Epithelial cell of proximal tubule (primary cell): ENCODE measurements at places on chromosomes 7 and 10.

DNA sequence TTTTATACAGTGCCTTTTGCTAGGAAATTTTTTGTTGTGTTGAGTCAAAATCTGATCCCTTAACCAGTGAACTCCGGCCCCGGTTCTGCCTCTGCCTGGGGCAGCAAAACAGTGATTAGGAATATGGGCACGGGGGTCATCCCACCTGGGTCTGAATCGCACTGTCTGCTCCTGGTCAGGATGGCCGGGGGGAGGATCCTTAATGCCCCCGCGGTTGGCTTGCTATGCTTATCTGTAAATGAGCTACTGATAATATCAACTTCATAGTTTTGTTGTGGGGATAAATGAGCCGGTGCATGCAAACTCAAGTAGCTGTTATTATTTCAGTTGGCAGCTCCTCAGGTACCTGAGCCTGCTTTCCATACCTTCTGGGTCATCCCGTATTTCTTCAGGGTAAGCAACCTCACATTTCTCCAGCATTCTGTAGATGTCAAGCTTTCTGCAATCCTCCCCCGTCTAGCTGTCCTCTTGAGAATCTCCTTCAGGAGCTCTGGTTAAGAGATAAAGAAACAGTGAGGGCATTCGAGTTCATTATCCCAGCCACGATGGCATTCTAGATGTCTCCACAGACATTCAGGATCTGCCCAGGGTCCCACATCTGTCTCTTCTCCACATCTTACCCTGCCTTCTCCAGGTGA is 592.2 kb downstream of the SDK1 start:
- DNase-seq = no peak

- no peak for DNase-seq
These were observed 137.7 kb upstream of the PFKP start for GRCh38 chr10:2929480-2930258.

DNA sequence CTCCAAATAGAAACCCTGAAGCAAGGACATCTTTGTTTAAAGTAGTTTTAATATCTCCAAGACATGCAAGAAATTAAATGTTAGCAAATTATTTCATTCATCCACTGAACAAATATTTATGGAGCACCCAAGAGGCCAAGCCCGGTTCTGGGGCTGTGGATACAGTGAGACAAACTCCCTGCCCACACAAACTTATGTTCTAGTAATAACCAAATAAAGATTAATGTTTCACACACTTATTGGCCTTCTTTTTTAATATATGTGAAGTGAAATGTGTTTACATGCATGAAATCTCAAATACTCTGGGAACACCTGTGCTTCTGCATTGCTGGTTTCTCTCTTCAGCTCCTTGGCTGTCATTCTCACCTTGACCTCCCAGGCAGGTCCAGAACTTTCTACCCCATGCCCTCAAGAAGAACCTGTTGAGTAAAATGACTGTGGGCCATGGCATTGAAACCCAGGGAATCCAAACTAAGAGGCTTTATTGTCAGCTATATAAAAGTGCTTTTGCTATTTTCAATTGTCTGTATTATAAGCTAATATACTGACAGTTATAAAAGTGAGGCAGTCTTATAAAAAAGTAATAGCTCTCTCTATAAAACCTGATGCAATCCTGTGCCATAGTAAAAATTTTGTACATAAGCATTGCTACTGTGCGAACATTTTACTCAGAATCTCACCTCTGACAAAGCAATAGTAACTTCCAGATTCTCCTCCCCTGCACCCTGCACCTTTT is 43.7 kb downstream of the SVIL start:
- DNase-seq = no peak

DNA sequence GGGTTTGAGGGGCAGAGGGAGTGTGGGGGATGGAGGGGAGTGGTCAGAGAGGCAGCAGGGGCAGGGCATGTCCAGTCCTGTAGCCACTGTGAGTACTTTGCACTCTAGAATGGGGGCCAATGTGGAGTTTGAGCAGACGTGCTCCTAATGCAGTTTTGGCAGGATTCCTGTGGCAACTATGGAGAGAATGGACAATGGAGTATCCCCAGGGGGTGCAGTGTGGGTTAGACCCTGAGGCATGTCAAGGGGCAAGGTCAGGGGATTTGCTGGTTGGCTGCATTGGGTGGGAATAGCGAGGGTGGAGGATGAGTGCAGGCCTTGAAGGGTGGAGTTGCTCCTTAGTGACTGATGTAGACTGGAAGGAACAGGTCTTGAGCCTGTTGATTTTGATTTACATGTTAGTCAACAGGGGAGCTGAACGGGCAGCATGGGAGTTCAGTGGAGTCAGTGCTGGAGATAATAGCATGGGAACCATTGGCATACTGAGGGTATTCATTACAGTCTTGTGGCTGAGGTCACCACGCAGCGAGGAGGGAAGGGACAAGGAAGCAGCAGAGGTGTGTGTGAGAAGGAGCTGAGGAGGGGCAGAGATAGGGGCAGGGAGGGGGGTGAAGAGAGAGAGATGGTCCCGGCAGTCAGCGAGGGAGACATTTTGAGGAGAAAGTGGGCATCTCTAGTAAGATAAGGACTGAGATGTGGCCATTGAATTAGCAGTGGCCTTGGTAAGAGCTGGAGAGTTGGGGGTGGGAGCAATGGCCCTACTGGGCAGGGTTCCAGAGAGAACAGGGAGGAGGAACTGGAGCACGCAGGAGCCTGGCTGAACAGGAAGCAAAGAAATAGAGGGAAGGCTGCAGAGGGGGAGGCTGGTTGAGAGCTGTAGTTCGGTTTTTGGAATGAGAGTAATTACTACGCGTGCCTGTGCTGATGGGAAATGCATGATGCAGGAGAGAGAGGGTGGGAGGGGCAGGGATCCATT is 112.7 kb downstream of the CCNY start:
- DNase-seq = no peak

DNA sequence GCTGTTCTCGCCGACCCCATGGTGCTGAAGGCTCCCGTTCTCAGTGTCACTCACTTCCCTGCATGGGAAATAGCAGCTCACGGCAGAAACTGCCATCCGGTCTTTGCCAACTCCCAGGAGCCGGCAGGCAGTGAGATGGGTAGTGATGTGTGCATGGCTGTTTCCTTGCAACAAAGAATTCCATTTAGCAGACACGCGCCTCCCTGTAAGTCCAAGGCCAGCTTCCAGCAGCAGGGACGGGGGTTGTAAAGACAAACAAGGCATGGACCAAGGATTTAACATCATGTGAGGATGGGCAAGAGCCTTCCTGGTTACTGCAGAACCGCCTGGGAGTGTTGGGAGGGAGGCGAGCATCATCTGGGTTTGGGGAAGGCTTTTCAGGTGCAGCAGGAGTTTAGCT is 273.1 kb downstream of the GLRX3 start:
- no peak for DNase-seq

DNA sequence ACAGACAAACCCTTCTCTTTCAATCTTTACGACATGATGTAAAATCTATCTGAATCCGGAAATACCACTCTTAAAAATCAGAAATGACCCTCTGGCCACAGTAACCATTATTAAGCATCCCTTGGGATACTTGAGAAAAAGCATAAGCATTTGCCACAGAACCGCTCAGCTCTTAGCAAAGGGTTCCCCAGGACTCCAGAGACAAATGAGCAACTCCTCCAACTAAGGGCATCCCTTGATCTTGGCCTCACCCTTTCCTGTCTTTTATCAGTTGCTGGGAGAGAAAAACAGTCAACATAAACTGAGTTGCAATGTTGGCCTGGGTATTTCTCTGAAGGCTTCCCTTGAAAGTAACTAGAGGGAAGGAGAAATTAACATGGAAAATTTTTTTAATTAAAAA is 3.5 kb downstream of the PDLIM1 start:
- no peak for DNase-seq

DNA sequence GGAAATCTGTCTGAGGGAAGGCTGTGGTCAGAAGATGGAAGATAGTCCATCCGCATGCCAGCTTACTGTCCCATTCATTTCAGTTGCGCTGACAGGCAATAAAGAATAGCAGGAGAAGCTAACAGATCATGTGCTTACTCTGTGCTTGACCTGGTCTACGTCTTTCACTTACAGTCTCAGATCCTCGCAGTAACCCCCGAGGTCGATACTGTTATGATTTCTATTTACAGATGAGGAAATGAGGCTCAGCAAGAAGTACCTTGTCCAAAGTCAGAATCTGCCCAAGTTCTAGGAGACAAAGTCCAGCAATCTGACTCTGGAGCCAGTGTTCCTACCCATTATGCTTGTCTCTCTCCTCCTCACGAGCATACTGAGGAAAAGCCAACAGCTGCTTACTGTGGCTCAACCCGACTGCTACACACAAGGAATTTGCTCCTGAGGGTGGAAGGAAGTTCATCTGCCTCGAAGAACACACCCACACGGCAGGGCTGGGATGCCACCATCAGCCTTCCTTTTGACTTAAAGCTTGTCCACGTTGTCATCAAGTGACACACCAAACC is 74.2 kb downstream of the MINPP1 start:
- DNase-seq = no peak

- no peak for DNase-seq
These were observed 43.4 kb downstream of the THSD7A start for GRCh38 chr7:11788568-11788967.

DNA sequence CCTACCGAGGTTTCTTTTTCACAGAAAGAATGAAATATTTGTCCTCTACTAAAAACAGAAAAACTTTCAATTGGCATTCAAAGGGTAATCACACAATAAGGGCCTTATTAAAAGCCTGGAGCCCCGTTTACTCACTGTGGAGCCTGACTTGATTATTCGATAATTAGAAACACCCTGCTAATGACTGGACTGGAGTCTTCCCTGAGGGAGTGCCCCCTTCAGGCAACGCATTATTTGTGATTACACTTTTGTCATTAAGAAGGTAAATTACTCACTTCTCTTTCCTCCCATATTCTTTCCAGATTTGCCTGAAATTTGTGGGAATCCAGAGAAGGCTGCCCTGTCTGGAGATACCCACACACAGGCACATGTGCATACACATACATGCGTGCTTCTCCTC is 444.2 kb upstream of the NPVF start:
- no peak for DNase-seq

DNA sequence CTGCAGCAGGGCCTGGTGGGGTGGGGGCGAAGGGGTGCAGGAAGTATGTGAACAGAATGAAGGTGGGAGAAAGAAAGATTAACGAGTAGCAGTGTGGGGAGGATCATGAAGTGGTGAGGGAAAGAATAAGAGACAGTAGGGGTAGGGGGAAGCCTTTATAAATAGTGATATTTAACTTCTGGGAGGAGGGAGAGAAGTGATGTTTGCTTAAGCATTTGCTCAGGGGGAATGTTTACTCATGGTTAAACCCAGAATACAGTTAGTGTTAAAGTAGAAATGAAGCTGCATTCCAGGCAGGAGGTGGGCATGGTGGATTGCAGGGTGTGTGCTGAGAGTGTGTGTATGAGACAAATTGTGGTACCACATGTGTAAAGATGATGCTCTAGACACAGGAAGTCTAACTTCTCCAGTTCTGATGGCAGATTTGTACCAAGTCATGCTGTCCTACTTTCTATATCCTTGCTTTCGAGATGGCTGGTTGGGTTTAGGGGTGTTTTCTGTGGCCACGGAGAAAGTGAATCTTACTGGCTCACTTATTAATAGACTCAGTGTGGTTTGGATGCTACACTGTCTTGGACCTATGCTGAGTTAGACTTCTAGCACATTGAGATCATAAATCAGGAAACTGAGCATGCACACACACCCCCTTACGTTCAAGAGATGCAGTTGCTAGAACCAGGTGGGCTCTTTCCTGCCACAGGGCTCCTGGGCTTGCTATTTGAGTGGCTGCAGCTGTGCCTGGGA is 10.6 kb upstream of the DNMBP start:
- DNase-seq = no peak

- no peak for DNase-seq
These were observed 4.0 kb downstream of the TUBAL3 start for GRCh38 chr10:5400468-5401240.

DNA sequence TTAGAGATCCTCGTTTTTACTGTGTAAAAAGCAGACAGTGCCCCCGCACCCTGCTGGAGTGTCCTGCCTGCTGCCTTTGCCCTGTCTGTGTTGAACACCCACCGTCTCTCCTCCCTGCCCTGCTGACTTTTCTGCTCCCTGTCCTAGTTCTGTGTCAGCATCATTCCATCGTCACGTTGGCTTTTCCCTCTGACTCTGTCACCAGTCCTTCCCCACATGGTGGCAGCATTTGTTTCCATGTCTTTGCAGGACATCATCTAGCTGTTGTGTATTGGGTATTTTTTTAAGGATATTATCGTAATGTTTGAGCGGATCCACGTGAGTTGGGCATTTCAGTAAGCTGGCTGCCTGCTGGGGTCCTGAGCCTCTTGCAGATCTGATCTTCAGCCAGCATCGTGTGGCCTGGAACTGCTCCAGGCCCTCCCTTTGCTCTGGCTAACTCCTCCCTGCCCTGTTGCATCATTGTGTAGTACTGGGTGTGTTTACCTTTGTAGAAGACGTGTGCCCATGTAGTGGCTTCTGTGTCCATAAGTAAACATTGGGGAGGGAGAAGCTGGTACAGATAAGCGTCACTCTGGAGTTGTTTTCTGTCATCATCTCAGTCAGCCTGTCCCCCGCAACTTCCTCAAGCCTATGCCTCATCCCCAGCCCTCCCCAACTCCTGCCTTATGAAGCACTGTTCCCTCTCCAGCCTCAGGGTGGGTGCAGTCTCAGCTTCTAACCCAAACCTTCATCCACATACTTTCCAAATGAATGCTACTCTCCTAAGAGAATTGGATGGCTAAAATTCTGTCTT is 44.3 kb downstream of the TRRAP start:
- no peak for DNase-seq

GRCh38 chr10:51001587-51001986 is 72.7 kb upstream of the PRKG1 start:
- no peak for DNase-seq
